Astrocyte of the cerebellum (primary cell): ENCODE measurements at places on chromosomes 7 and 10.

- DNase-seq, result peak; percentile 80
Measured at GRCh38 chr7:132004529-132004928, 448.1 kb upstream of the PODXL start.

GRCh38 chr7:91325726-91326125, 61.5 kb downstream of the FZD1 start:
- DNase-seq, result no peak

GRCh38 chr7:7992506-7992905, 23.9 kb downstream of the GLCCI1 start:
- DNase-seq, result no peak

- DNase-seq, result no peak
Measured at GRCh38 chr10:71263376-71263775, 51.0 kb downstream of the UNC5B start.

GRCh38 chr7:41002741-41003610, 699.9 kb downstream of the INHBA start:
- DNase-seq, result no peak

GRCh38 chr7:95319570-95319969, 4.8 kb downstream of the PON1 start:
- no peak for DNase-seq

GRCh38 chr7:21305455-21306235, 122.2 kb upstream of the SP4 start:
- no peak for DNase-seq

DNA sequence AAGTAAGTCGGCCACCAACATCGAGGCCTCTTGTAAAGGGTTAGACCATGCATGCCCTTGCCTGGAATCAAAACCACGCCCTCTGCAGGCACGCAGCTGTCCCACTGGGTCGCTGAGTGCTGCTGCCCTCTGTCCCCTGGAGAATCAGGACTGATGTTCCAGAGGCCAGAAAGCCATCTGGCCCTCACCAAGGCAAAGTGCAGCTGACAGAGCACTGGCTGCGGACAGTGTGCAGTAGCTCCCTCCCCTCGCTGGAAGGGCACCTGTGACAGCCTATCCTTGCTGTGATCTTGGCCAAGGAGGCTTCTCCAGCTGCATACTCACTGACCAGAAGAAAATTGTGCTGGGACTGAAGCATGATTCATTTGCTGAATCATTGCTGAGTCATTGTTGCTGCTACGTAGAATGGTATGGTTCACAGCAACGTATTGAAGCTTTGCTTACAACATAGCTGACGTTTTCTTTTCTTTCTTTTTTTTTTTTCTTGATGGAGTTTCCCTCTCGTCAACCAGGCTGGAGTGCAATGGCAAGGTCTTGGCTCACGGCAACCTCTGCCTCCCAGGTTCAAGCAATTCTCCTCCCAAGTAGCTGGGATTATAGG, 30.4 kb downstream of the DDC start:
- peak; percentile 94 for DNase-seq

DNA sequence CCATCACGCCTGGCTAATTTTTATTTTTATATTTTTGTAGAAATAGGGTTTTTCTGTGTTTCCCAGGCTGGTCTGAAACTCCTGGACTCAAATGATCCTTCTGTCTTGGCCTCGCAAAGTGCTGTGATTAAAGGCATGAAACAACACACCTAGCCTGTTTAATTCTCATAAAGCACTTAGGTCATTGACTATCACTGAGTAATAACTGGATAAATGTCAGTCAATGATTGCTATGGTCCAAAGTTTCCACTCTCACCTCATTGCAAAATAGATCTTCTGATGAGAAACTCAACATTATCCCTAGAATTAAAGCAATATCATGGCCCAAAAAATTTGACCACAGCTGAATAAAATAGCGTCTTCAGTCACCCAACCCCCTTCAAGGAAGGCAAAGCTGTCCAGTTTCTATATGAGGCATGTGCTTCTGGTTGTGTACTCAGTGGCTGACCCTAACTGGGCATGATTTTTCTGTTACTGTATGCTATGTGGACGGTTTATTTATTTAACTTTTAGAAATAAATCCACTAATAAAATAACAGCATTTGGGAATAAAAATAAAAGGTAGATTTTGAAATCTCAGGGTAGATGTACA, 86.5 kb upstream of the LRRN3 start:
- no peak for DNase-seq

- DNase-seq, result peak; percentile 86
Measured at GRCh38 chr10:10911471-10911921, 106.2 kb upstream of the CELF2 start.

GRCh38 chr10:71727738-71728737, 8.5 kb upstream of the C10orf105 start:
- no peak for DNase-seq

- no peak for DNase-seq
Measured at GRCh38 chr10:6603142-6604125, 23.4 kb upstream of the PRKCQ start.

- no peak for DNase-seq
Measured at GRCh38 chr7:1531263-1531978, 919 bp downstream of the MAFK start.

DNA sequence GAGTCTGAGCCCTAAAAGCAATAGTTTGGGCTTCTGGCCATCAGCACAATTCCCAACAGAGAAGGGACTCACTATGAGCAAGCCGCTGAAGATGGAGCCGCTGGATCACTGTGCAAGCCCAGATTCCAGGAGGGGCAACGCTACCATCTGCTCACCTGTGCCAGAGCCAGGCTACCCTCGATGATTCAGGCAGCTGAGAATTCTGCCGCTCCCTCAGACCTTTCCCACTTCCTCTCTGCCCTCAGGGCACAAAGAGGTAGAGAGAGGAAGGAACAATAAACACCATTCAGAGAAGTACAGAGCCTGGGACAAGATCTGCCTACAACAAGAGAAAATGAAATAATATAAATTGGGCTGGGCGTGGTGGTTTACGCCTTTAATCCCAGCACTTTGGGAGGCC, 98.1 kb downstream of the MYOF start:
- DNase-seq, result no peak

GRCh38 chr7:157541295-157542067, 204.7 kb downstream of the DNAJB6 start:
- no peak for DNase-seq

GRCh38 chr10:13559124-13559700, 27.6 kb upstream of the PRPF18 start:
- DNase-seq, result no peak

DNA sequence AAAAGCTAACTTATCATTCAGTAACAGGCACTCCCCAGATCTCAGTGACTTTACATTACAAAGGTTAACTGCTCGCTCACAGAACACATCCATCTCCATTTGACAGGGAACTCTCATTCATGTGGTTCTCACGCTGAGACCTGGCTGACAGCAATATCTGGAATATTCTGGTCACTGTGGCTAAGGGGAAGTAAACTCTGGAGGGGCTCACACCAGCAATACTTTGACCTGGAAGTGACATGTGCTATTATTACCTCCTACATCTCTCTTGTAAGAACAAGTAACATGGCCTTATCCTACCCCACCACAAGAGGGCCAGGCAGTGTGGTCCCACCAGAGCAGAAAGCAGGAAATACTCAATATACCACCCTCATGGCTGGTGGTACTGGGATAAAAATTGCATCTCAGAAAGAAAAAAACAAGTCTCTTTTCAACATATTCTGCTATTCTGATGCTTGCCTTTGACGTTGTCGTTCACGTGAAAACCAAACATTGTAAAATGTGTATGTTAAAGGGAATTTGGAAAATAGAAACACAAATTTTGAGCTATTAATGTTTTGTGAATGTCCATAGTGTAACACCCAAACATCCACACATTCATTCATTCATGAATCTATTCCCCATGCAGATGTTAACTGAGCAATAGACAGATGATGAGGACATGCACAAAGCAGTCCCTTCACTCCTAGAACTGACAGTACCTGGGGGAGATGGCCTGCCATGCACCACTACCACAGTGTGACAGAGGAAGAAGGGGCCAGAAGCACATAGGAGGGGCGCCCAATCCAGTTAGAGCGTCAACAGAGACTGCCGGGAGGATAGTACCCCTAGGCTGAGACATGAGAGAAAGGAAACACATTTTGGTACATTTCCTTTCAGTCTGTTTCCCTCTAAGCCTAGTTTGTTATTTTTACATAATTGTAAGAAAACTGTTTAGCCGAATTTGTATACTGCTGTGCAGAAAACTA, 166.0 kb upstream of the SP4 start:
- peak; percentile 6 for DNase-seq

DNA sequence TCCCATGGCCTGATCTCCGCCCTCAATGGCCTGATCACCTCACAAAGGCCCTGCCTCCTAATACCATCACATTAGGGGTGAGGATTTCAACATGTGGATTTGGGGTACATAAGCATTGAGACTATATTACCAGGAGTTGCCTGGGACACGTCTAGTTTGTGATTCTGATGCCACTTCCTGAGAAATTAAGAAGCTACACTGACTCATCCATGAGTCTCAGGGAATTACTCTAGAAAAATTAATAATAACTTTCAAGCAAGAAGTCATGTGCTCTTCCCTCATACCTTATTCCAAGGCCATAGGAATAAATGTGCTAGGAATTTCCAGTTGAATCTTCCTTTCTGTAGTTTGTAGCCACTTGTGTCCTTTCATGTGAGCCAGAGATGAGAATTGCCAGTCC, 519.3 kb upstream of the MKI67 start:
- DNase-seq, result no peak

DNA sequence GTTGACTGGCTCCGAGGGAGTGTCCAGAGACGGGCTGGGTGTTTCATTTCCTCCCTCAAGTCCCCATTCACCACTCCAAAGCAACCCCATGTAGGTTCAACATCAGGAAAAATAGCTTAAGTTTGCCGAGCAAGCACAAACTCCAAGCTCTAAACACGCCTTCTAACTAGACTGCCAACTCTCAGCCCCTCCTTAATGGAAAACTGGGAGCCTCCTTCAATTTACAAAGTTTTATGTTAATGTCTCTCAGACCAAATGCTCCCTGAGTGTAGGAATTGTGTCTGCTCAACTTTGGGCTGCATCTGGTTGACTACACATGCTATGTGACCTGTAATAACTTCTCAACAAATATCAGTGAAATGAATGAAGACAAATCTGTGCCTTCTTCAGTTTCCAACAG, 87.5 kb downstream of the FAM204A start:
- DNase-seq, result no peak

DNA sequence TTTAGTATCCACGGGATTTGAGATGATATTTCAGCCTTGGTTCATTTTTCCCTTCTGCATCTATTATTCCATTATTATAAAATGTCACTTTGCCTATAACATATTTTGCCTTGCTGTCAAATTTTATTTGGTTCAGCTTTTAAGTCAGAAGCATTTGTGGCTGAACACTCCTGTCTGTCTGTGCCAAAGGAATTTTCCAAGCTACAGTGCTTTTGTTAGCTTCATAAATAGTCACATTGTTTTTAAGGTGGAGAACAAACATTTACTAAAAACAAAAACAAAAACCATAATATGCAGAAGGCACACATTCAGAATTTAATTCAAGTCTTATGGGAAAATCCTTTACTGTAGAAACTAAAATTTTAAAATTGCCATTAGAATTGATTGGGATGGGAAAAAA, 33.8 kb upstream of the ELMO1 start:
- no peak for DNase-seq

DNA sequence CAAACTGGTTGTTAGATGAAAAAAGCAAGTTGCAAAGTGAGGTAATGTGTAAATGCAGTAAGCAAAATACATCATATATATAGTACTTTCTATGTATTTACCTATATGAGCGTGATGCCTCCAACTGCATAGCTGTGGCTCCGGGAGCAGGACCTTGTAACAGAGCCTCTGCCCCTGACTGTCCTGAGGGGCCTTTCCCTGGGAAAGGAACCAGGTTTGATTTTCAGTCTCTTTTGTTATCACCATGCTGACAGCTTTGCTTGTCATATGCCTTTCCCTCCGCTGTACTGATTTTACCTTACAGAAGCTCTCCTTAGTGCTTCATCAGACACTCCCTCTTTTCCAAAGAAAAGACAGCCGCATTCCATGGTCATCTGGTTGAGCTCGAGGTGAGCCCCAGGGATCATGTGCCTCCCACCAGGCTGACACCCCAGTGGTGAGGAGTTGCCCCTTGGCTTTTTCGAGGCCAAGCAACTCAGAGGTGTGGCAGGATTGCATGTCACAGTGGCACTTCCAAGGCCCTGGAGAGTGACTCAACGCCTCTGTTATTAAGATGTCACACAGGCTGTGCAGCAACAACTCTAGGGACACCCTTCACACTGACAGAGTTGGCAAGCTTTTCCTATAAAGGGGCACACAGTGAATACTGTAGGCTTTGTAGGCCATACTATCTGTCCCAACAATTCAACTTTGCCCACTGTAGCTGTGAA, 78.9 kb downstream of the ALOX5 start:
- no peak for DNase-seq

- DNase-seq, result no peak
Measured at GRCh38 chr10:78411716-78412115, 378.1 kb downstream of the RPS24 start.

DNA sequence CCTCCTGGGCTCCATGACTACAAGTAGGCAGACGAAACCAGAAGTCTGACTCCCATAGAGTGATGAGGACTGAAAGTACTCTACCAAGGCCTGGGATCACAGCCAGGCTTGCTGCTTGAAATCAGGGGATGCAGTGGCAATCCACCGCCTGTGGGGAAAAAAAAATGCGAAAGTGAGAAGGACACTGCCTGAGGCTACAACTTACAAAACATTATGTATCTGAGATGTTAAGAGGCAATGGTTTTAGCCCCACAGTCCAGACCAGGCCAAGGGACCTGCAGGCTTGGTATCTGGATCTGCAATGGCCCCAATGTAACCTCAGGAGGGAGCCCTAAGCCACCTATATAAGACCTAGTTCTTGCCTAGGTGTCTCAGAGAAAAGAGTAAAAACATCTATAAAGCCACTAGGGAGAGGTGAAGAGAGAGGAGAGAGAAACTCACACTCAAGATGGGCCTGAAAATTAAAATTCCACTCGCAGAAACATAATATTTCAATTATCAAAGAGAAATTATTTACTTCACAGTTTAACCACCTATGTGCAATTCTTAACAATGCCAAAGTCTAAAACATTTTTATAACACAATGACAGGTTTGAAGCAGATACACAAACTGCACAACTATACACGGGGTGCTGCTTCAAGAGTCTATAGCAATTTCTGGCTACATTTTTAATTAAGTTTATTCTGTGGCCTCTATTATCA, 13.9 kb downstream of the DNAJC1 start:
- DNase-seq, result peak; percentile 64

- DNase-seq, result no peak
Measured at GRCh38 chr7:2719007-2719406, 31.0 kb downstream of the AMZ1 start.

- DNase-seq, result no peak
Measured at GRCh38 chr7:158124671-158125079, 462.9 kb downstream of the PTPRN2 start.

GRCh38 chr10:78957471-78958039, 111.2 kb upstream of the ZMIZ1 start:
- peak; percentile 55 for DNase-seq

DNA sequence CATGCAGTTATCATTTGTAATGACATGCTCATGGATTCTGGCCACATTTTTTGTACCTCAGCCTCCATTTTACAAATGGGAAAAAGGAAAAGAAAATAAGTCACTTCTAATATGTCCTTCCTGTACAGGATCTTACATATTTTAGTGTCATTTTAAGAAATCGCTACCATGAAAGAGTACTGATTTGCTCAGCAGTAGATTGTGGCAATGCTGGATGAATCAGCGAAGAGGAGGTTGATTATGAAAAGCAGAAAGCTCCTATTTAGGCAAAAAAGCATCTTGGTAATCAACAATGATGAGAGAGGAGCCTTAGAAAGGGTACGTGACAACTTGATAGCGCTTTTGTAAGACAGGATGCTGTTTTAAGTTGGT, 522.9 kb downstream of the PARD3 start:
- no peak for DNase-seq

GRCh38 chr10:10361301-10361885, 656.3 kb upstream of the CELF2 start:
- DNase-seq, result no peak
